ENCODE measurements at places on chromosomes 5 and 9.

DNA sequence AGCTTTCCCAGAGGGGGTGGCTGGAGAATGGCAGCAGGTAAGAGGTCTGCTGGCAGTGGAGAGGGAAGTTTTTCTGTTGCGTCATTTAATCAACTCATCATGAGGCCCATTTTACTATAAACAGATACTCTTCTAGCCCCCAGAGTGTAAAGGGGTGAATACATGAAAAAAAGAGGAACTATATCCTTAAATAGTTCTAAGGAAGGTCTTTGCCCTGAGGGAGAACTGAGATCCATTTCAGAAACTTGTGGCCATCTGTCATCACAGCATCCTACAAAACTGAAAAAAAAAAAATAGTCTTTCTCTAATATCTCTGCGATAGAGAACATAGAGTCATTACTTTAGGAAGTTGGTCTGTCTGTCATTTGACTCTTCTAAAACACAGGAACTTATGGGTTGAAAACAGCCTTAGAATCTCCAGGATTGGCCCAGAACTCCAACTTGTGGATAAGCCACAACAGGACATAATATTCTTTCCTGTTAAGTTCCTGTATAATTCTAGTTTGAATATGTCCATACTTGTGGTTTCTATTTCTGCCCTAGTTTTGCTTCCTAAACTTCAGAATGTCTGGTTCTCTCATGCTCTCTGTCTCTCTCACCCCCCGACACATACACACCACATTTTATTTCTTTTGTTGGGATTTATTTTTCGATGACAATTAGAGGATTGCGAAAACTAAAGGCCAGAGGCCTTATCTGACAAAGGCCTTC, 238.5 kb upstream of the PIK3R1 start:
- H3K36me3 ChIP-seq: no peaks in the 10 kb centered on the region
- H3K4me1 ChIP-seq: no peaks in the 10 kb centered on the region
- peak overlapping the region; percentile 68 for H3K27ac ChIP-seq
- no peak overlapping the region for H3K4me3 ChIP-seq

GRCh38 chr5:148937239-148937638, 110.8 kb downstream of the ADRB2 start:
- no peaks in the 10 kb centered on the region for H3K36me3 ChIP-seq
- no peaks in the 10 kb centered on the region for H3K4me1 ChIP-seq
- H3K27ac ChIP-seq: no peak overlapping the region
- no peaks in the 10 kb centered on the region for H3K27me3 ChIP-seq
- DNase-seq: no peak

DNA sequence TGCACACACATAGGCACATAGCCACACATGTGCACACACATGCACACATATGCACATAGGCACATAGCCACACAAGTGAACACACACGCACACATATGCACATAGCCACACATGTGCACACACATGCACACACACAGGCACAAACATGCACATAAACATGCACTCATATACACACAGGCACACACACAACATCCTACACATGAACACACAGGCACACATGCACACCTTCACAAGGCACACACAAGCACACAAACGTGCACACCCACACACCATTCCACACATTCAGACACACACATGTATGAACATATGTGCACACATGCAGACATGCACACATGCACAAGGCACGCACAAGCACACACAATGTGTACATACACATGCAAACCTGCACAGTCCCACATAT, 484.7 kb downstream of the IRX1 start:
- H3K4me3 ChIP-seq: no peak overlapping the region
- no peak for DNase-seq
- no peak overlapping the region for H3K27ac ChIP-seq
- H3K27me3 ChIP-seq: no peaks in the 10 kb centered on the region

DNA sequence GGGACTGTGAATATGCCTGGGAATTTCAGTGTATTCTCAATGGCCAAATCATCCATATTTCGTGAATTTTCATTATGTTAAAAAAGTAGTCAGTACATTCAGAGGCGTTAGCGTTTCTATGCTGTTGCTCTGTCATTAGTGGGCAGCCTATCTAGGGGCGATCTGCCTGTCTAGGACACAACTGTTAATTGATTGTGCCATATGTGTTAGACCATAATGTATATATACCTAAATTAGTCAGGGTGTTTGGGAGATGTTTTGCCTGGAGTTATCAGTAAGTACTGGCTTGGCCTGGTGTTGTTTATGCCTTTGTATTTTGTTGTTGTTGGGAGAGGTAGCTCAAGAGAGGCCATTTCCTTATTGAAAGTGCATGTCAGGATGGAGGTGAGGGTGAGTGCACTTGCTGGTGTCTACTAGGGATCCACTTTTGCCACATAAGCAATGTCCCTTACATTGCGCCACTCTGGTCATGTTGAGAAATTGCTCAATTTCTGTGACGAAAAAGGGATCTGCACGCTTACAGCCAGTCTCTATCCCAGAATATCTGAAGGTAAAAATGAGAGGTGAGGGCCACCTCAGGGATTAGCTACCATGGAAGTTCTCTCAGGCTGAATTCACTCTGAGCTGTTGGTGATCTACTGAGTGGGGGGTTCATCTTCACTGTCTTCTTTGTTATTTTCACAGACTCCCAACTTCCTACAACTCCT, 123.3 kb downstream of the ST8SIA4 start:
- DNase-seq: no peak
- H3K27me3 ChIP-seq: no peaks in the 10 kb centered on the region
- H3K27ac ChIP-seq: no peak overlapping the region
- H3K36me3 ChIP-seq: no peaks in the 10 kb centered on the region
- H3K4me3 ChIP-seq: no peak overlapping the region
- H3K4me1 ChIP-seq: no peaks in the 10 kb centered on the region

- H3K27ac ChIP-seq: peak overlapping the region; percentile 100
- H3K27me3 ChIP-seq: no peaks in the 10 kb centered on the region
- DNase-seq: no peak
- H3K4me1 ChIP-seq: no peaks in the 10 kb centered on the region
- peak overlapping the region; percentile 95 for H3K4me3 ChIP-seq
Measured at GRCh38 chr5:57175551-57176309, 1.9 kb downstream of the GPBP1 start.

DNA sequence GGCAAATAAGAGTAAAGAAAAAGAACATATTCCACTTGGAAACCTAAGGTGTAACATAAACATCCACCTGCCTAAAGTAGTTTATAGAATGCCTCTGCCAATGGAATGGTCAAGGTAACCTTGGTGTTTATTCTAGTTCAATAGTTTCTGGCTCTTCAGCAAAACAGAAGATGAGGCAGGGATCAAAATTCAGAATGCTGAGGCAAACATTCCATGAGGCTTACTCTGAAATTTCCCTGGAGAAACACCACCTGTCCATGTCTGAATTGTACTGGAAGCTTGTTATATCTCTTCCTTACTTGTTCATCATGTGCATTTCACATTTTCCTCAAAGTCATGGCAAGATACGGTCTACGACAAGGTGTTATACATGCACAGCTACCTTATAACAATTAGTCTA, 1862.4 kb upstream of the ACO1 start:
- H3K36me3 ChIP-seq: no peaks in the 10 kb centered on the region
- H3K4me3 ChIP-seq: no peak overlapping the region
- no peaks in the 10 kb centered on the region for H3K4me1 ChIP-seq
- no peak overlapping the region for H3K27ac ChIP-seq
- H3K27me3 ChIP-seq: no peaks in the 10 kb centered on the region
- DNase-seq: no peak

DNA sequence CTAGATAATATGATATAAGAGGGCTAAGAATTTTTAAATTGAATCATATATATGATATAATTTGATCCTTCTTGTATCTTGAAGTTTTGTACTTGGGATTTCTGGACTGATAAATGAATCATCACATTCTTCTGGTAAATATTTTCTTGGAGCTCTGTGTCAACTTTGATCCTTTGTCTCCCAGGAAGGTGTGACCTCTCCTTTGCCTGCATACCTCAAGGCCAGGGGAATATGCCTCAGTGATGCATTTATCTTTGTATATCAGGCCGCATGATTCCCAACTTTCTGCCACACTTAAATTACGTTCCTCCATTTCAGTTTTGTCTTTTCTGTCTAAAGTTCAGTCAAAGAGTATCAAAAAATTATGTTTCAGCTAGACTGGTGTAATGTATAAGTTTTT, 101.2 kb downstream of the NLN start:
- H3K4me1 ChIP-seq: no peaks in the 10 kb centered on the region
- no peak overlapping the region for H3K4me3 ChIP-seq
- no peak overlapping the region for H3K27ac ChIP-seq
- no peaks in the 10 kb centered on the region for H3K36me3 ChIP-seq
- no peak for DNase-seq
- no peaks in the 10 kb centered on the region for H3K27me3 ChIP-seq

- no peaks in the 10 kb centered on the region for H3K4me1 ChIP-seq
- H3K36me3 ChIP-seq: no peaks in the 10 kb centered on the region
- no peak for DNase-seq
- no peaks in the 10 kb centered on the region for H3K27me3 ChIP-seq
Measured at GRCh38 chr5:84597904-84598303, 213.2 kb upstream of the EDIL3 start.

- H3K27me3 ChIP-seq: no peaks in the 10 kb centered on the region
- DNase-seq: no peak
- no peak overlapping the region for H3K4me3 ChIP-seq
- H3K36me3 ChIP-seq: no peaks in the 10 kb centered on the region
- H3K27ac ChIP-seq: peak overlapping the region; percentile 52
Measured at GRCh38 chr5:138974227-138975063, 99.3 kb upstream of the LRRTM2 start.

- H3K4me1 ChIP-seq: no peaks in the 10 kb centered on the region
- H3K27ac ChIP-seq: no peak overlapping the region
- no peaks in the 10 kb centered on the region for H3K36me3 ChIP-seq
- no peak for DNase-seq
- no peak overlapping the region for H3K4me3 ChIP-seq
Measured at GRCh38 chr9:18890372-18890771, 142.6 kb downstream of the SAXO1 start.

- H3K4me3 ChIP-seq: no peak overlapping the region
- no peaks in the 10 kb centered on the region for H3K27me3 ChIP-seq
- no peaks in the 10 kb centered on the region for H3K36me3 ChIP-seq
- H3K4me1 ChIP-seq: no peaks in the 10 kb centered on the region
- DNase-seq: no peak
Measured at GRCh38 chr5:120805131-120805530, 341.0 kb downstream of the PRR16 start.

- no peak for DNase-seq
- H3K4me1 ChIP-seq: peaks cover 4% of the 10 kb centered on the region
- no peak overlapping the region for H3K4me3 ChIP-seq
- no peaks in the 10 kb centered on the region for H3K36me3 ChIP-seq
- H3K27me3 ChIP-seq: no peaks in the 10 kb centered on the region
- H3K27ac ChIP-seq: peak overlapping the region; percentile 52
Measured at GRCh38 chr5:140342287-140342686, 4.1 kb downstream of the HBEGF start.

- no peaks in the 10 kb centered on the region for H3K36me3 ChIP-seq
- no peak overlapping the region for H3K4me3 ChIP-seq
- peak; percentile 36 for DNase-seq
- no peak overlapping the region for H3K27ac ChIP-seq
Measured at GRCh38 chr5:63053019-63053638, 474.5 kb downstream of the LRRC70 start.

DNA sequence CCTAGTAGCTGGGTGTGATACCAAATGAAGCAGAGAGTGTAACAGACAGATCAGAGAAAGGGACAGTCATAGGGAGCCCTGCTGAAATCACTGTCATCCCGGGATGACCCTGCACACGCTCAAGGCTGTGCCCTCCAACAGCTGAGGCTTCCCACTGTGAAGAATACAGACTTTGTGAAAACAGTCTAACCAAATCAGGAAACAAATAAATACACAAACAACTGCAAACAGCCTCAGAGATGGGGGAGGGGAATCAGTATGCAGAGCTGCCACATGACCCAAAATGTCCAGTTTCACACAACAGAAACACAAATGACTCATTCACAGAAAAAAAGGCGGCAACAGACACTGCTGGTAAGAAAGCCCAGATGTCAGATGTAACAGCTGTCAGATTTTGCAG, 101.9 kb downstream of the ADAMTS2 start:
- peak; percentile 15 for DNase-seq
- H3K27me3 ChIP-seq: no peaks in the 10 kb centered on the region
- H3K4me3 ChIP-seq: no peak overlapping the region
- peak overlapping the region; percentile 66 for H3K27ac ChIP-seq
- no peaks in the 10 kb centered on the region for H3K36me3 ChIP-seq
- H3K4me1 ChIP-seq: no peaks in the 10 kb centered on the region
